ENCODE measurements at places on chromosomes 4 and X.

- no peak for DNase-seq
Observed at GRCh38 chr4:109205186-109205585, 97.3 kb downstream of the COL25A1 start.

- no peak for DNase-seq
Observed at GRCh38 chr4:156749426-156750403, 221.9 kb downstream of the PDGFC start.

GRCh38 chr4:84482564-84483563, 16.2 kb downstream of the NKX6-1 start:
- DNase-seq, result no peak

DNA sequence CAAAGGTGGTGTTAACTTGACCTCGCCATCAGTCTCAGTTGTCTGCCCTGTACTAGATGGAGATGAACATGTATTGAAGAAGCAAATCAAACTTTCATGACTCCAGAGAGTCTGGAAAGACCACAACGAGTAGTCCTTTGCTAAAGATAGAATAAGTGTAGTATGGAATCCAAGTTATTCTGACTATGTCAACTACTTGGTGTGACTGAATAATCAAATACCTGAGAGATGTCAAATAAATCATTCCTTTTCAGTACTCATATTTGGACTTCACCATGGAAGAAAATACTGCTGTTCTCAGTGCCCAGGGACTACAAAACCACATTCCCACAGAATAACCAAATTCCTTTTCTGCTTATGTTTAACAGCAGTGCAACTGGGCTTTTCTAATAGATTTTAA, 161.2 kb upstream of the SPRY1 start:
- no peak for DNase-seq

DNA sequence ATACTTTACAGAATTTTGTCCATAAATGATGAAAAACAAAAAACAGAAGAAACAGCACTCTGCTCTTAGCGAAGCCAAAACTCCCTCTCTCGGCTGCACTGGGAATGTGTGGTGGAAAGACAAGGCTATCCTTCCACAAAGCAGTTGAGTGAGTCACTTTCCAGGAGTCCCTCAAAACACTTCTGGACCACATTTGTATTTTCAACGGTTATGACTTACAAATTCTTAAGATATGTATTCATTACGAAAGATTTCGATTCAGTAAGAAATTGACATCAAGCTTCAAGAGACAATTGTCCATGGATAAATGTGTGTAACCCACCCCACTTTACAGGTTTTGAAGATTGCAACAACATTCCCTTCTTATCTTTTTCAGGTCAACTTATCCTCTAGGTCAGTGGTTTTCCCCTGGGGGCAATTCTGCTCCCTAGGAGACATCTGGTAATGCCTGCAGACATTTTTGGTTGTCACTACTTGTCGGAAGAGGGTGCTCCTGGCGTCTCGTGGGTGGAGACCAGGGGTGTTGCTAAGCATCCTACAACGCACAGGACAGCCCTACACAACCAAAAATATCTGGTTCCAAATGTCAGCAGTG, 66.7 kb upstream of the MTNR1A start:
- DNase-seq, result no peak

GRCh38 chr4:169417629-169418282, 147.0 kb upstream of the SH3RF1 start:
- DNase-seq, result no peak

DNA sequence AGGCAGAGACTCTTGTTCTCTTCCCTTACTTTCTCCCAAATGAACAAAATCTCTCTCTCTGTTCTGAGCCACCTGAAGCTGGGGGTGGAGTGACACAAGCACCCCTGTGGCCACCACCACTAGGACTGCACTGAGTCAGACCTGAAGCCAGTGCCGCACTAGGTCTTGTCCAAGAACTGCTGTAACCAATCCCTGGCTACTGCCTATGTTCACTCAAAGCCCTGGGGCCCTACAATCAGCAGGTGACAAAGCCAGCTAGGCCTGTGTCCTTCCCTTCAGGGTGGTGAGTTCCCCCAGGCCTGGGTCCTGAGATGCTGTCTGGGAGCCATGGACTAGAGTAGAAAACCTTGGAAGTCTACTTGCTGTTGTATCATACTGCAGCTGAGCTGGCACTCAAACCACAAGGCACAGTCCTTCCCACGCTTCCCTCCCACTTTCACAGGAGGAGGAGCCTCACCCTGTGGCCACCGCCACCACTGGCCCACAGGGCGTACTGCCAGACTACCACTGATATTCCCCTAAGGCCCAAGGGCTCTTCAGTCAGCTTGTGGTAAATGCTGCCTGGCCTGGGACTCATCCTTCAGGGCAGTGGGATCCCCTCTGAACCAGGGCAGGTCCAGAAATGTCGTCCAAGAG, 119.1 kb downstream of the RTL9 start:
- no peak for DNase-seq

DNA sequence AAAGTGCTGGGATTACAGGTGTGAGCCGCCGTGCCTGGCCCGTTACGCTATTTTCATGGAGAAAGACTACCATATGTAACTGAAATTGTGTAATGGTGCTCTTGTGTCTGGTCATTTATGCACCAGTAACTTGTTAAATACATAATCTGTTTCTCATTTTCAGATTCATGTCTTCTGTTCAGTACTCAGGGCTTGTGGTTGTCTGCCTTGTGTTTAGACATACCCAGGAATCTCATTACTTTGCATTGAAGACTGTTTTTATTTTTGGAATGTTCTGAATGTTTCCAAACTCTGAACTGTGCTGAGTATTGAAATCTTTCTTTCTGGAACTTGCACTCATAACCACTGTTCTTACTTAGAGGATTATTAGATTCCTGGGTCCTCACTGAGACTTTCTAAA, 52.8 kb downstream of the PDLIM5 start:
- no peak for DNase-seq

DNA sequence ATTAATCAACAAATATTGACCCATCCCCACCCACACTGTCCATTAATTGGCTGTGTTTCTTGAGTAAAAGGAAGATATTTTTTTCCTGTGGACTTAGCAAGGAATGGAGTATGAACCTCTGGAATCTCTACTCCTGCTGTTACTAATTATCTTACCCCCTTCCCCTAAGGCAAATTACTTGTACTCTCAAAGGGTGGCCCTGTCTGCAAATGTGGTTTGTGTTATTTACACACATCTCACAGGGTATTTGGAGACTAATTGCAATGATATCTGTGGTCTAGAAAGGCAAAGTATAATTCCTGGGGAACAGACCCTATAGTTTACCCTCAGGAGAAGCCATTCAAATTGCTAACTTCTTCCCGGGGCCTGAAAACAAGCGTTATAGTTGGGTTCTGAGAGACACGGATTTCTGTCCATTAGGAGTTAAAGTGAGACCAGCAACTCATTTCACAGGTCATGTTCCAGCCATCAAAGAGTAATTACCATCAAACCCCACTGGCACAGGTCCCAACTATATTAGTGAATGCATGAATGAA, 133.0 kb upstream of the RASGEF1B start:
- no peak for DNase-seq

DNA sequence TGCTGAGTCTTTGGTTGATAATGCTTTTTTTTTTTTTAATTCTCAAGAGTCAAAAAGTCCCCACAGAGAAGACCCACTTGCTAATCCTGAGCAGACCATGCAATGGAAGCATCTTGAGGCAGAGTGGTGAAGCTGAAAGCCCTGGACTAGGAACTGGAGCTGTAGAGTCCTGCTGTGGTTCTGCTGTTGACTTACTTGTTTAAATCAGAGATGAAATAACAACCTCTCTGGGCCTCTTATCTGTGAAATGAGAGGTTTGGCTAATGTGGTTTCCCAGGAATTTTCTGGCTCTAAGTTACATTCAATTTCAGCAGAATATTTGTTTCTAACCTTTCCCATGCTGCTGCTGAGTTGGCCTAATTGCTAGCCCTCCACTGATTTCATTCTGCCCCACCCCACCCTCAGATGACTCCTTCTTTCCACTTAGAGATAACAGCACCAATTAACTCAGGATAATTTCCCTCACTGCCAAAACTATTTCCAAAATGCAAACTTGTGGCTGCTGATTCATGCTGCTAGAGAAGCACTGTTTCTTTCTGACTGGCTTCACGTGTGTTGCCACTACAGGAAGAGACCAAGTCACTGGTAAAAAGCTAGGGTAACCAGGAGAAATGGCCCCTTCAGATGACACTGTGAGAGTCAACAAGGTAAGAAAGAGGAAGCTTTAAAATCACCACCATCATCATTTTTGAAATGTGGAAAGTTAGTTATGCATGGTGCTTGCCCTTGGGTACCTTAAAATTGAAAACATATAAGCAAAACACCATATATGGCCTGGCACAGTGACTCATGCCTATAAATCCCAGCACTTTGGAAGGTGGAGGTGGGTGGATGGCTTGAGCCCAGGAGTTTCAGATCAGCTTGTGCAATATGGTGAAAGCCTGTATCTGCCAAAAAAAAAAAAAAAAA, 326.4 kb downstream of the DCHS2 start:
- no peak for DNase-seq

- DNase-seq, result no peak
Observed at GRCh38 chr4:167555338-167556022, 321.2 kb upstream of the SPOCK3 start.

- no peak for DNase-seq
Observed at GRCh38 chr4:177108708-177109107, 201.0 kb upstream of the NEIL3 start.

DNA sequence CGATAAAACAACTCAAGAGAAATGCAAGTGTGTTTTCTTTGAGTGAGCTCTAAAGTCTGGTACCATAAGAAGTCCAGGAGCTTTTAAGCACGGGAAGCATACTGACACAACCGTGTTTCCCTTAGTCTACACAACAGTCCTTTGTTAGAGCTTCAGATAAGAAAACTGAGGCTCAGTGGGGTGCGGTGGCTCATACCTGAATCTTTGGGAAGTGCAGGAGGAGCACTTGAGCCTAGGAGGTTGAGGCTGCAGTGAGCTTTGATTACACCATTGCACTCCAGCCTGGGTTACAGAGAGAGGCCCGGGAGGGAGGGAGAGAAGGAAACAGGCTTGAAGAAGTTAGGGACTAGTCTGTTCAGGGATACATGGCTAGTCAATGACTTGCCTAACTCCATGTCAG, 21.9 kb downstream of the LEF1 start:
- no peak for DNase-seq

GRCh38 chrX:33307911-33308354, 96.6 kb upstream of the DMD start:
- no peak for DNase-seq

DNA sequence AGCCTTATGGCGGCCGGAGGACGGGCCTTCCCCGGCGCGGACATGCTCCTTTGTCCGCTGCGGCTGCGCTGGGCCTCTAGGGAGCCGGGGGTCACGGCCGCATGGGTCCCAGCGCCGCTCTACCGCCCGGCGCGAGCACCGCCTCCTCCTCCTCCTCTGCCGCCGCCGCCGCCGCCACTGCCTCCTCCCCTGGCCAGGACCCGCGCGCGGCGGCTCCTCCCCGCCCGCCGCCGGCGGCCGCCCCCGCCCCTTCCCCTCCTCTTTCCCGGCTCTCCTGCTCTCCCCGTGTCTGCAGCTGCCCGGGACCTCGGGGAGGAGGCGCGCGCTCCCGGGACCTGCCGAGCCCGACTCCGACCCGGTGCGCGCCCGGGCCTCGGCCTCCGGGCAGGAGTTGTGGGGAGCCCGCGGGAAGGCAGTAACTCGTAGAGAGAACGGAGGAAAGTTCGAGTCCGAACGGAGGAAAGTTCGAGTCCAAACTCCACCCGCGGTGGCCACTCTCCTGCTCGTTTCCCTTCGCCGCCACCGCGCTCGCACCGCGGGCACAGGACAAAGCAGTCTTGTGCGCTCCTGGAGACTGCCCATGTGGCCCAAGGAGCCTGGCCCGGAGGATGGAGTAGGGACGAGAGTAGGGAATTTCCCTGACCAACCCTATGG, at the start of gene ADGRA3:
Gene ADGRA3, minus strand, starts transcription at position 179 of the 654 bp plus-strand sequence. CDS start 282 bp downstream, outside the sequence.
- no peak for DNase-seq

DNA sequence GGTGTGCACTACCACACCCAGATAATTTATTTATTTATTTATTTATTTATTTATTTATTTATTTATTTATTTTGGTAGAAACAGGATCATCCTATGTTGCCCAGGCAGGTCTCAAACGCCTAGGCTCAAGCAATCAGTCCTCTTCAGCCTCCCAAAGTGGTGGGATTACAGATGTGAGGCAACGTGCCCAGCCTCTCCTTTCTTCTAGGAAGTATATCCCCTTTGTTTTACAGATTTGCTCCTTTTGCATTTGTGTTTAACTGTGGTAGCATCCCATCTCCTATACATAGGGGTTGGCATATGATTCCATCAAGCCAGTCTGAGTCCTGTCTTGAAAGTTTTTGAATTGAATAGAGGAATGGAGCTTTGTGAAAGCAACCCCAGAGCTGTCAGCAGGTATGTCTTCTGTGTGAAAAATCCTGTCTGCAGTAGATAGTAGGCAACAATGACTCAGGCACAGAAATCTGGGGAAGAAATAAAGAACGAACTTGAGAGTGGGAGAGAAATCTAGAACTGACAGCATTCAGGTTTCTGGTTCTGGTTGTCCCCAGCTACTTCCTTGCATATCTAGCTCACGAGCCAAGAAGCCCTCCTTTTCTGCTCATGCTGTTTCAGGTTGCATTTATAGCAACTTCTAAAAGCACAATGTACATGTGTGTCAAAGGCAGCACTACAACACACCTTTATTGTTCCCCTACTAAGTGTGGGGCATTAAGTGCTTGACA, 113.7 kb upstream of the LSM6 start:
- DNase-seq, result no peak

- DNase-seq, result no peak
Observed at GRCh38 chr4:63275491-63275890, 1133.8 kb downstream of the TECRL start.

GRCh38 chr4:7506119-7506518, 71.4 kb upstream of the PSAPL1 start:
- DNase-seq, result no peak

DNA sequence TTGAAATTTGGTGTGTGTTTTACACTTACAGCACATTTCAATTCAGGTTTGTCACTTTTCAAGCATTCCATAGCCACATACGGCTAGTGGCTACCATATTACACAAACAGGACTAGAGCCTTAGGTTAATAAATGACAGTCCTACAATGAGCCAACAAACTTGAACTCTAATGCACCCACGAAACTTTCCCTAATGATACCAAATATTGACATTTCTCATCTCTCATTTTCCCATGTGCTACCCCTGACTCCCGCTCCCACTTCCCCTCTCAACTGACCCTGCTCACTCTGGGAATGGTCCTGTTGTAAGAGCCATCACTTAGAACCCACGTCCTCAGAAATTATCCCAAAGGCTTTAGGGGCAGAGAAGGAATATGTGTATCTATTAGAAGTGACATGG, 4.9 kb upstream of the TLR10 start:
- DNase-seq, result no peak

DNA sequence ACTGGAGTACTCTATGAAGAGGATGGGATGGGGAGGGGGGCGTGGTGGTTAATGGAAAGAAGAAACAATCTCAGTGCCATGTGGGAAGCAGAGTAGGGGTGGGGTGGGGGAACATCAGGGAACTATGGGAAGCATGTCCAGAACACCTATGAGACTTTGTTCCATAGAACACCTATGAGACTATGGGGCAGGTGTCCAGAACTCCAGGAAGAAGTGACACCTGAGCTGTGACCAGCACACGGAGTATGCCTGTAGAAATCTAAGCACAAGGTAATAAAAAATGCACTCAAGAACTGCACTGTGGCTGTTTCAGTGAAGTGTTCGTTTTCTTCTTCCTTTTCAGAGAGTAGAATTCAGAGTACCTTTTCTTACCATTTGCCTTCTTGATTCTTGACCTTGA, 704.8 kb upstream of the TENM3 start:
- no peak for DNase-seq

- no peak for DNase-seq
Observed at GRCh38 chrX:129996120-129996519, 13.7 kb downstream of the BCORL1 start.
